ENCODE measurements at places on chromosomes 5 and 9. TPM values are rescaled to one million over a fixed set of nuclear protein-coding genes. Genes with fewer than 3 reads are reported as not detected.

GFPT2 gene
- total RNA-seq = 3.9 TPM

- no peaks in the 10 kb centered on the region for H3K36me3 ChIP-seq
- peak; percentile 41 for DNase-seq
- H3K27ac ChIP-seq = peak overlapping the region; percentile 48
- H3K27me3 ChIP-seq = no peaks in the 10 kb centered on the region
- peaks cover 22% of the 10 kb centered on the region for H3K4me1 ChIP-seq
- no peak overlapping the region for H3K4me3 ChIP-seq
Measured at GRCh38 chr5:144328494-144328893, 157.8 kb downstream of the KCTD16 start.

DNA sequence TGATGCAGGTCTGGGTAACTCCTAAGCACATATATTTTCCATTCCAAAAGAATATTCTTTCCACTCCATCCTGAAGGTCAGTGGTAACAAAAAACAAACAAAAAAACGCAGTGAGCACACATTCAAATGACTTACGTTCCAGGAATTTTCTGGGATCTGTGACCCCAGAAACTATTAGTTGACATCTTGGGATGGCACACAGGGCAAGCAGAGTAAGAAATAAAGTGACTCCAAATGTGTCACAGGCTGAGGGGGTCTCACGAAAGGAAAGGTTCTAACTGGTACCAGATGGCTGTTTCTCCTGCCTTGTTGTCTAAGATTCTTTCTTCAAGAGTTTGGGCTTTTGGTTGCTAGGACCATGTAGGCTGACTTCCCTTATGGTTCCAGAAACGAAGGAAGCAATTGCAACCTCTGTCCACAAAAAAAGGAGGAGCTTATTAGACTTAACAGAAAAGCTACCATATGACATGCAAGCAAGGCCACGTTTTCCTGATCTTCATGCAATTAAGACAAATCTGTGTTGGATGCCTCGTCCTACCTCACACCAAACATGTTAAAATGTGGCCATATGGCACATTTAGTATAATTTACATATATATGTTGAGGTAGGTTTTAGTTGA, 32.7 kb downstream of the PTGS1 start:
- no peaks in the 10 kb centered on the region for H3K36me3 ChIP-seq
- no peak overlapping the region for H3K4me3 ChIP-seq
- no peak for DNase-seq
- H3K4me1 ChIP-seq = no peaks in the 10 kb centered on the region
- no peaks in the 10 kb centered on the region for H3K27me3 ChIP-seq

DNA sequence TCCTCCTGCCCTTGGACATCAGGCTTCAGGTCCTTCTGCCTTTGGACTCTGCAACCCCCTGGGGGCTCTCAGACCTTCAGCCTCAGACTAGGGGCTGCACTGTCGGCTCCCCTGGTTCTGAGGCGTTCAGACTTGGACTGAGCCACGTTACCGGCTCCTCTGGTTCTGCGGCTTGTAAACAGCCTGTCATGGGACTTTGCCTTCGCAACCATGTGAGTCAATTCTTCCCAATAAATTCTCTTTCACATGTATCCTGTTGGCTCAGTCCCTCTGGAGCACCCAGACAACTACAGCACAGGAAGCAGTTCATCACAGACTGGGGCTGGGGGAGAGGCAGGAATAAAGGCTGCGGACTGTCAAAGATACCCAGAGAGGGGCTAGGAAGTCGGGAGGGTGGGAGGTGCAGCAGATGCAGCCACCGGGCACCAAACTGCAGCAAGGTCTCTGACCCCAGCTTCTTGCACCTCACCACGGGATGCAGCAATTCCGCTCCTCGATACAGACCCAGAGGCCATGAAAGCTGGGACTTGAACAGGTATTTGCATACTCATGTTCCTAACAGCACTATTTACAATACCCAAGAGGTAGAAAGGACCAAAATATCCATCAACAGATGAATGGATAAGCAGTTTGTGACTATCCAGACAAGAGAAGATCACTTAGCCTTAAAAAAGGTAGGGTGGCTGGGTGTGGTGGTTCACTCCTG, 100.8 kb downstream of the COL23A1 start:
- H3K36me3 ChIP-seq = no peaks in the 10 kb centered on the region
- no peak for DNase-seq
- no peak overlapping the region for H3K4me3 ChIP-seq
- no peak overlapping the region for H3K27ac ChIP-seq
- H3K27me3 ChIP-seq = no peaks in the 10 kb centered on the region
- H3K4me1 ChIP-seq = no peaks in the 10 kb centered on the region

DNA sequence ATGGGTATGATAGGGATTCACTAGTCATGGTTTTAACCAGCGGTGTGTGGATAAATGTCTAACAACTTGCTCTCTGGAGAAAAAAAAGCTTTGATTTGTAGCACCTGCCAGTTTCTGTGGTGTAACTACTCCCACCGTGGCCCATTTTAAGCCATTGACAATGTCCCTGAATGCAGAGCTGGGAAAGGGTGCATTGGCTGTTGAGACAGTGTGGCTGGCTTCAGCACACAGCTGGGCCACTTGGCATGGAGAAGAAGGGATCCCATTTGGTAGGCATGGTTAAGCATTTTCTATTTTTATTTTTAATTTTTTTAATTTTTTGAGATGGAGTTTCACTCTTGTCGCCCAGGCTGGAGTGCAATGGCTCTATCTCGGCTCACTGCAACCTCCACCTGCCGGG, 31.5 kb upstream of the SYNPO start:
- H3K27ac ChIP-seq = no peak overlapping the region
- no peaks in the 10 kb centered on the region for H3K27me3 ChIP-seq
- H3K4me1 ChIP-seq = peaks cover 28% of the 10 kb centered on the region

GRCh38 chr5:172769616-172770373, 1.2 kb downstream of the DUSP1 start:
- peaks cover 60% of the 10 kb centered on the region for H3K4me1 ChIP-seq
- peak overlapping the region; percentile 74 for H3K4me3 ChIP-seq
- DNase-seq = peak; percentile 51
- H3K27ac ChIP-seq = peak overlapping the region; percentile 99
- no peaks in the 10 kb centered on the region for H3K27me3 ChIP-seq

DNA sequence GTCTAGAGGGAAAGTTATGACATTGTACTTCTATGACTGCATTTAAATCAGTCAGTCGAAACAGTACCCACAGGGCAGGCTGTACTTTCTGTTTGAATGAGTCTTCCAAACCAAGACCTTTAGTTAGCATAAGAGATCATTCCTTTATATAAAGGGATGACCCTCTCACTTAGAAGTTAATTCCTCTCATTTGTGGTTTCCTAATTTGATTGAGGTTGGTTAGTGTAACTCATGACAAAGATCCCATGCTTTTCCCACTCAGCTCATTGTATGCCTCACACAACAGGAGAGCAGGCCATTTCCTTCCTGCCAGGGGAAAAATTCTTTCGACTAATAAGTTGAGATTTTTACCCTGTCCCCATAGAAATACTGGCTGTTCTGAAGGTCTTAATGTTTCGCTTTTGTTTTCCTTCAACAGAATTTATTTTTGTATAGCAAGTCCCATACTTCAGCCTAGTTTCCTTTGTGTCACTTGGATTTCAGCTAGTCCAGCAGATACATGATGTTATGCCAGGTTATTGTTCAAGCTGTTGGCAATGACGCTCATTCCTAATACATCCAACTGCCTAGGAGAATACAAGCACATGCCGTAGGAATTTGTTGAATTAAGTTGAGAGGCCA, 500.7 kb downstream of the SPATA31D1 start:
- no peak overlapping the region for H3K4me3 ChIP-seq
- peaks cover 28% of the 10 kb centered on the region for H3K4me1 ChIP-seq
- H3K27ac ChIP-seq = peak overlapping the region; percentile 67
- peak; percentile 24 for DNase-seq
- H3K27me3 ChIP-seq = no peaks in the 10 kb centered on the region

- H3K4me1 ChIP-seq = no peaks in the 10 kb centered on the region
- DNase-seq = no peak
- no peaks in the 10 kb centered on the region for H3K27me3 ChIP-seq
- no peak overlapping the region for H3K27ac ChIP-seq
- H3K36me3 ChIP-seq = no peaks in the 10 kb centered on the region
- no peak overlapping the region for H3K4me3 ChIP-seq
Measured at GRCh38 chr5:35457912-35458823, 159.5 kb upstream of the SPEF2 start.

- peak overlapping the region; percentile 42 for H3K27ac ChIP-seq
- H3K4me1 ChIP-seq = peaks cover 81% of the 10 kb centered on the region
- no peak overlapping the region for H3K4me3 ChIP-seq
- no peaks in the 10 kb centered on the region for H3K36me3 ChIP-seq
Measured at GRCh38 chr9:114176624-114177291, 21.4 kb downstream of the COL27A1 start.

- H3K4me1 ChIP-seq = no peaks in the 10 kb centered on the region
- DNase-seq = no peak
- H3K36me3 ChIP-seq = no peaks in the 10 kb centered on the region
- no peak overlapping the region for H3K27ac ChIP-seq
- H3K27me3 ChIP-seq = no peaks in the 10 kb centered on the region
Measured at GRCh38 chr5:40227366-40227765, 452.3 kb upstream of the PTGER4 start.

DNA sequence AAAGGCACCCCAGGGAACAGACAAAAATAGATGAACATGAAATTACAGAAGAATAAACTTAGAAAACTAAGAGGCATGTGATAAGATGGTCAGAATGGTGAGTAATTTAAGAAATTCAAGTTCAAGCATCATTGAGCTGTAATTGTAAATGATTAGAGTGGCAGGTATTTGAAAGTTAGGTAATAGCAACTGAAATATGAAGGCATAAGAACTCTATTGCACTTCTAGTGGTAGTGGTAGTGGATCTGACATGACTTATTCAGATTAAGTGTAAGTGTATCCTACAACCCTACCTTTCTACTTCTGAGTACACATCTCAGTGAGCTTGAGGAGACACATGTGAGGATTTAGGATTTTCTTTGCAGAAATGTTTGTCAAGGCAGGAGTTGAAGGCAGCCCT, 192.9 kb upstream of the RIOK2 start:
- H3K27me3 ChIP-seq = no peaks in the 10 kb centered on the region
- H3K4me3 ChIP-seq = no peak overlapping the region
- H3K27ac ChIP-seq = no peak overlapping the region
